ENCODE measurements at places on chromosomes 12 and 14.

GRCh38 chr14:33611405-33612196 is 339.3 kb downstream of the EGLN3 start:
- no peak for DNase-seq

DNA sequence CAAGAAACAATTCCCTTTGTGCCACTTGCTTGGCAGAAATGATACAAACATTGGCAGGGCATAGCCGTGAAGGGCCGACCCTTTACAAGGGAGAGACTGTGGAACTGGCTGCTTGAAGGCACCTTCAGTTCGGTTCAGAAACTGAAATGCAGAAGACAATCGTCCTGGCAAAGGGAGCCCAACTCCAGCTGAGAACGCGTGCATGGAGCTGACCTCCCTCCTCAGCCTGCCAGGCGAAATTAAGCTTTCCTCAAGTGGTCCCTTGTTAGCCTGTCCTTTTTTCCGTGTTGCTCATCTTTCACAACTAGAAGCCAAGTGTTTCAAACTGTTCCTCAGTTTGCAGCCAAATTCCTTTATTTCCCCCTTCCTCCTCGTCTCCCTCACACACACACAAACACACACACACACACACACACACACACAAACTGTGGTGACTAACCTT is 8.1 kb downstream of the LGR5 start:
- DNase-seq, result no peak

- no peak for DNase-seq
These were observed 310.2 kb downstream of the MDGA2 start for GRCh38 chr14:47365233-47365632.

- no peak for DNase-seq
These were observed 8.2 kb upstream of the HMGA2 start for GRCh38 chr12:65816086-65816485.

- no peak for DNase-seq
These were observed 14.4 kb downstream of the LRCOL1 start for GRCh38 chr12:132596016-132596415.

DNA sequence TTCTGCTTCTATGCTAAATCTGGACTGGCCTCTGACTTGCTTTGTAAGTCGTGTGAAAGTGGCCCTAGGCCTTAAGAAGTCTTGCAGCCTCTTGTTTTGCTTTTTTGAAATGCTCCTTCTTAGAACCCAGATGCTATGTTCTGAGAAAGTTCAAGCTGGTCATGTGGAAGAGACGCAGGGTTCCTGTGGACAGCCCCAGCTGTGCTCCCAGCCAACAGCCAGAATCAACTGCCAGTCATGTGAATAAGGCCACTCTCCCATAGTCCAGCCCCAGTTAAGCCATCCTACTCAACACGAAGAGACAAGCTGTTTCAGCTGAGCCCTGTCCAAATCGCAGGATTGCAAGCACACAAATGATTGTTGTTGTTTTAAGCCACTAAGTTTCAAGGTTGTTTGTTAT is 37.3 kb upstream of the TBPL2 start:
- DNase-seq, result no peak
